Calu3 (cell line): ENCODE measurements at places on chromosomes 1 and 21. TPM values are rescaled to one million over a fixed set of nuclear protein-coding genes. Genes with fewer than 3 reads are reported as not detected.

Gene CACHD1
- total RNA-seq: 2.5 and 3.5 TPM in 2 replicates

Gene TFF2
- 0.59 TPM in 1 of 2 replicates, not detected in the other for total RNA-seq

GRCh38 chr1:100404821-100405220, 52.5 kb downstream of the CDC14A start:
- DNase-seq: no peak

DNA sequence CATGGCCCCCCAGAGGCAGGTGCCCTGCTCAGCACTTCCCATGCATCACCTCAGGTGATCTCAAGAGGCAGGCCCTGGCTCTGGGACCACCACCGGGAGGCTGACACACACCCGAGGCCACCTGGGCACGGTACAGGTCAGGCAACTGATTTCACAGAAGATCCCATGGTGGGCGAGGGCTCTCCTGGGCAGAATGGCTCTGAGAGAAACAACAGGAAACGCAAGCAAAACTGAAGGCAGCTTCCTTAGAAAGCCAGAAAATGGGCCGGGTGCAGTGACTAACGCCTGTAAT, 11.4 kb upstream of the SKI start:
- no peak for DNase-seq

- no peak for DNase-seq
These were observed 70.2 kb downstream of the ETS2 start for GRCh38 chr21:38875694-38876492.

GRCh38 chr1:47658161-47658920, 220.5 kb downstream of the FOXD2 start:
- no peak for DNase-seq
